ENCODE measurements at places on chromosomes 7 and 10.

- DNase-seq: no peak
Measured at GRCh38 chr10:79145517-79146470, 77.0 kb downstream of the ZMIZ1 start.

DNA sequence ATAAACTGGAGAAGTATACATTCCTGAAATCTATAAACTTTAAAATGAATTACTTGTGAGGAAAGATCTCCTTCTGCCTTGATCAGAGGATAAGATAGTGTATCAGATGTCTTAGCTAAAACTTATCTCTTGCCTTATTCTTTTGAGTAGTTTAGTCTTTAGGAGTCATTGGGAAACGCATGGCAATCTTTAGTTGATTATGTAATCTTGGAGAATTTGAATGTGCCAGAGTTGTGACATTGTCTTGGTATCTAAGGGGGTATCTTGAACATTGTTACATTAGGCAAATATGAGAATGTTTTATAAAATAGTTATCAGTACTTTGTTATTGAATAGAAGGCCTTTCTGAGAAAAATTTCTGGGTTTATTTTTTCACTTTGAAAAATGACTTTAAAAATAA lies 61.6 kb upstream of the ADRA2A start:
- no peak for DNase-seq

DNA sequence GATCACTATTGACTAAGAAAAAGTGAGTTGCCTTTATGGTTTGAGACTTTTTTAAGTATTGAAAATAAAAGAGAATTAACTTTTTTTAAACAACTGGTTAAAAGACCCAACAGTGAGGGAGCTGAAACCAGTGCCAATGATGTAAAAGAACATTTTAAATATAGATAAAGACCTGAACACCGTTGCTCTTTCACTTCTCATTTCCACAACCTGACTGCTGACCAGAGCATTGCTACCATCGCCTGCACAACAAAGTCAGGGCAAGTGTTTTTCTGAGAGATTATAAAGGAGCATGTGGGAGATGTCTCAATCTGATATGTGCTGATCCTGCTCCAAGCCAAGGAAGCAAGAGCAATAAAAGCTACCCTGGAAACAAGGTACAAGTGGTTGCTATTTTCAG lies 34.7 kb downstream of the IMMP2L start:
- DNase-seq: no peak

DNA sequence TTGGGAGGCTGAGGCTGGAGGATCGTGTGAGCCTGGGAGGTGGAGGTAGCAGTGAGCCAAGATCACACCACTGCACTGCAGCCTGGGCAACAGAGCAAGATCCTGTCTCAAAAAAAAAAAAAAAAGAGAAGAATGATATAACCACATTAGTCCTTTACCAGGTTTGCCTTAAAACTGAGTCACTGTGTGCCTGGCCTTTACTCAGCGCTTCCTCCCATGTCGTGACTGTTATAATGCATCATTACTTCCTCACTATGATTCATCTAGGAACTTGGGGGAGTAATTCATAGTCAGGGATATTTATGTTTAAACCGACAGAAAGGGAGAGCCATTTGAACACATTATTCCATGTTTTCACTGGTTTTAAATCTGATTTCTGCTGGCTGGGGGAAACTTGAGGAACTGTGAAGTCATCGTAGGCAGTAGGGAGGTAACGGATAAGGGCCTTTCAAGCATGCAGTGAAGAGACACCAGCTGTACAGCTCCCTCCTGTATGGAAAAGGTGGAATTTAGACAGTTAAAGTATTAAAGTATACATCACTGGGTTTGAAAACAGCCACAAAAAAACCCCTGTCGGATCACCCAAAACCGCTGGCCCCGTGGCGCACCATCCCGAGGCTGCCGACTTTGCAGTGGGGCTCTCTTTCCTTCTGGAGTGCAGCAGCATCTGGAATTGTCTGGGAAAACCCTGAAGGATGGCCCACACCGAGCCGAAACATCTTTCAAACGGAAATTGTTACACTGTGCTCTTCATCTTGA lies 119.8 kb downstream of the NKX6-2 start:
- DNase-seq: no peak

DNA sequence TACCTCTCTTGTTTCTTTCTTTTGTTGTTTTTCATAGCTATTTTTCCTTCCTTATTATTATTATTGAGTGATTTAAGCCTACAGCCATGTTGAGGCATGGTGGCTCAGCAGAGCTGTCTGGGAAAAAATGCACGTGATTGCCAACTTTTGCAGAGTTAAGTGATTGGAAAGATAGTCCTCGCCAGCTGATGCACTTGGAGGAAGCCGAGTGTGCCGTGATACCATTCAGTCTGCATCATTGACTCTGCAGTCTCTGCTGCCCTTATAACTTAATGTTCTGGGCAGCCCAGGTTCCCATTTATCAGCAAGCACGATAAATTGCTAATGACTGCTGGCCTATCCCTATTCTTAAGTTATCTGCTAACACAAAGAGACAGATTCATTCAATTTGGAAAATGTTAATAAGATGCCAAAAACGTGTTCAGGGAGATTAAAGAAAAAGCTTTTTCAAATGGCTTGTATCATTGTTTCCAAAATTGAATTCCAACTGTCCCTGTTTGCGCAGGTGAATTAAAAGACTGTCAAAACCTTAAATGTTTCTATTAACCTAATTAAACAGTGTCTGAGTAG lies 232.9 kb upstream of the NPY start:
- no peak for DNase-seq
